ENCODE measurements at places on chromosomes 4 and X. TPM values are rescaled to one million over a fixed set of nuclear protein-coding genes. Genes with fewer than 3 reads are reported as not detected.

Gene SEPTIN11
- 226 TPM for polyA plus RNA-seq

Gene CTAG1A
- not detected for polyA plus RNA-seq

Gene RBMX2
- polyA plus RNA-seq: 39.1 TPM

Gene SSX5
- polyA plus RNA-seq: not detected

Gene SH3RF1
- polyA plus RNA-seq: 29.5 TPM

Data from renal pelvis (tissue), 12 donors.